ENCODE measurements at places on chromosomes 6 and 20.

- DNase-seq = no peak
These were observed 43.5 kb downstream of the NOL4L start for GRCh38 chr20:32541323-32542258.

DNA sequence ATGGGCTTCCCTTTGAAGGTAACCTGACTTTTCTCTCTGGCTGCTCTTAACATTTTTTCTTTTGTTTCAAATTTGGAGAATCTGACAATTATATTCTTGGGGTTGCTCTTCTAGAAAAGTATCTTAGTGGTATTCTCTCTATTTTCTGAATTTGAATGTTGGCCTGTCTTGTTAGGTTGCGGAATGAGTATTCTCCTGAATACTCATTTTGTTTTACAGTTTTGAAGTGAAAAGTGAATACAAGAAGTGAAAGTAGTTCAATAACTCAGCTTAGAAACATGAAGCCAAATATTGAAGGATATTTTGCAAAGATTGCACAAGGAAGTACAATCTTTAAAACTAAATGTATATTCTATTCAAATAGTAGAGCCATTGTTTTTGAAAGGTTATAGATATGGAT is 120.2 kb upstream of the MAP3K4 start:
- DNase-seq = no peak

DNA sequence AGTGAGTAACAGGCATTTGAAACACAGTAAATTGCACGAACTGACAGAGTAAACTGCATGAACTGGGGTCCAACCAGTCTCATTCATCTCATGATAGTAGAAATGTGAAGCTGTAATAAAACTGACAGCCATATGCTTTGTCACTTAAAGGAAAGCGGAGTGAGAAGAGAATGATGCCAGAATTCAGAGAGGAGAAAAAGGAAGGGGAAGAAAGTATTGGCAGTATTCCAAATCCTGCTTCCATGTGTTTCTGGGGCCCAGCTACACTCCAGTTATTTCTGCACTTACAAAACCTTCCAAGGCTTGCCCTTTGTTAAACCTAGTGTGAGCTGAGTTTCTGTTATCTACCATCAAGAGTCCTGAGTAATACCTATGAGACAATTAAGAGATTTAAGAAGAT is 17.2 kb downstream of the SNX14 start:
- DNase-seq = no peak

- no peak for DNase-seq
These were observed 90.2 kb upstream of the TOX2 start for GRCh38 chr20:43824309-43825050.

DNA sequence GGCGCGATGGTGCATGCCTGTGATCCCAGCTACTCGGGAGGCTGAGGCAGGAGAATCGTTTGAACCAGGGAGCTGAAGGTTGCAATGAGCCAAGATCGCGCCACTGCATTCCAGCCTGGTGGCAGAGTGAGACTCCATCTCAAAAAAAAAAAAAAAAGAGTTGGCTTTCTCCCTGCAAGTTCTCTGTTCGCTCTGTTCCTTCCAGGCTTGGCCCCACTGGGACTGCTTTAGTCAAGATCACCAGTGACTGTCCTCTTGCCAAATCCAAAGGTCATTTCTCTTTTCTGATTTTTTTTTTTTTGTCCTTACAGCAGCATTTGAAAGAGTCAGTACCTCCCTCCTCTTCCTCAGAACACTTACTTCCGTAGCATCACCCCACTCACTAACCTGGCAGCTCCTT is 10.8 kb upstream of the GNRH2 start:
- no peak for DNase-seq

Measured in keratinocyte (primary cell).